ENCODE measurements at places on chromosomes 12 and 14.

DNA sequence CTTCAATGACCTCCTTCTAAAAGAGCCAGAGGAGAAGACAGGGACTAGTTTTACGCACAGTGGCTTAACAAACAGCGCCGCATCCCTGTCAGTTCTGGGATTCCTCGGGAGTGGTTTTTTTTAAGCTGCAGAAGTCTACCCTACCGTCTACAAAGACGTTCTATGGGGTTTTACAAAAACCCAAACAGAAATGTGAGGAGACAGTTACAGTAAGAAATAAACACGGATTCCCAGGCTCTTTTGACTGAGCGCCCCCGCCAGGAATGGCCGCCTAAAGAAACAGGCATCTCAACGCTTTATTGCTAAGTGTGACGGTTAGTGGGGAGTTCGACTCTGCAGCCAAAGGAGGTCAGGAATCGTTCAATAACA lies 484 bp downstream of the ALKBH1 start:
- peak; percentile 60 for DNase-seq

DNA sequence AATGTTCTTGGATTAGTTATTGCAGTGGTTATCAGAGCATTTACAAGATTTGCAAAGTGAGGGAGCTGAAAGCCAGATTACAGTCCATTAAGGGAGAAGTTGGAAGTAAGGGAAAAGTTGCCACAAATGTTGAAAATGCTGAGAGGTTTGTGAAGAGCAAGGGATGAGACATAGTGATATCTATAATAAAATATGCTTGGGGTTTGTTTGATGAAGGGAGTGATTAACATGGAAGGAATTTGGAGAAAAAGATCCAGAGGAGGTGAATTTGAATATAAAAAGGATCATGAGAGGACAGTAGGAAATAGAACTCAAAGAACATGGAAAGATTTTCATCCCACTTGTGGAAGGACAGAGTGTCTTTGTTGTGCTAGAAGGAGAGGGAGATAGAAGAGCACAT lies 19.3 kb upstream of the CCER1 start:
- peak; percentile 31 for DNase-seq

DNA sequence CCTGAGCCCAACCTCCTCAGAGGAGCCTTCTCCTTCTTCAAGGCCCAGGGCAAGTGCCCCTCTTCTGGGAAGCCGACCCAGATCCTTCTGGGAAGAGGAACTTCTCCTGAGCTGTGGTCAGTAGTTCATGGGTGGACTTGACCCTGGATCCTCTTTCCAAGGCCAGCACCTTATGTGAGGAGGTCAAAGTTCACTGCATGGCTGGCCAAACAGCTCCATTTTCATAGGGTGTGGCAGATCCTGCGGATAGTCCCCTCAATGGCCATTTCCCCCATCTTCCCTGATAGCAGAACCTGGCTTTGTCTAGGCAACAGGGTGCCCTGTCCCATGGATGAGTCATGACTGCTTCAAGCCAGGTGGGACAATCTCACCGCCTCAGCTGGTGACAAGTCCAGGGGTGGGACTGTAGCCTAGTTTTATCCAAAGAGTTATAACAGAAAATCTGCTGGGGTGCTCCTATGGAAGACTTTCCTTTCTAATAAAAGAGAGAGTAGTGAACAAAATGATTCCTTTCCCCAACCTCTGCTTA lies 10.4 kb downstream of the ASB2 start:
- no peak for DNase-seq

- no peak for DNase-seq
These were observed 10.9 kb downstream of the PELI2 start for GRCh38 chr14:56129092-56129491.

DNA sequence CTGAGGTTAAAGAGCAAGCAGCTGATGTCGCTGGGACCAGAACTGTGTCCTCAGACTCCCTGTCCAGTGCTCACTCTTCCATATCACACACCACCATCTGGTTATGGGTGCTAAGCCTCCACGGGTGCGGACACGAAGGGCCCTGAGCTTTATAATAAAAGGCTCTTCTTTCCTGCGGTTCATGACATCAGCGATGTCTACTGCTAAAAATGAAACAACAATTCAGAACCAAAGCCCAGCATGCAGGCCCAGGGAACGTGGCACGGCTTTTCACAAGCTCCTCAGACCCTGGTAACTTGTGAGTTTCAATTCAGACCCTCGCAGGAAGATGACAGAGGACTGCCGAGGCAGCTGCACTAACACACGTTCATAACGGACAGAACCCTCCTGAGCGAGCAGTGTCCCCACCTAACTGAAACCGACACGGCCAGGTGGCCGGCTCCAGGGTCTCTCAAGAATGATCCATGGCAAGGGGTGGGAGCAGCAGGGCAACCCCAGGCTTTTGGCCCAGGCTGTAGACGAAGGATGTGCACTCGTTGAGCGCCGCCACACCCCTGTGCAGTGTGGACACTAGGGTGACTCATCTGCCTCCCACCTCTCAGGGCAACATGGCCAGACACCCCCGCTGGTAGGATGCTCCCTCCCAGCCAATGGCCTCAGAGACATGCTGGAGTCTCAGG lies 180.3 kb downstream of the CALM1 start:
- no peak for DNase-seq

DNA sequence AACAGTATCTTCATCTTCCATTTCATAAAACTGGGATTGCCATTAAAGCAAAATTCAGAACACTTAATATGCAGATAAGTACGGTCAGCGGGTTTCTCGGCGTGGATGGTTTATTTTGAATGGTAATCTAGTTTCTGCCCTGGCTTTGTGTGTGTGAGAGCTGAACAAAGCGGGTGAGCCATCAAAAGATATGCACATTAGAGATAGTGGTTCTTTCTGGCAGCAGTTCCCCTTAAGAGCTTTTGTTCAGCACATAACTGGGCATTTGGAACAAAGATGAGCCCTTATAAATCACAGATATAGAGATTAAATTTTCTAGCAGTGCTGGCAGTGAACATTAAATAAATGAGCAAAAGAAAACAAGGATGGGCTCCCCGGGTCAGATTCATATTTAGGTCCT lies 207.5 kb downstream of the CALM1 start:
- peak; percentile 48 for DNase-seq

GRCh38 chr12:111166779-111167540 lies 201.9 kb downstream of the PHETA1 start:
- DNase-seq = peak; percentile 6

DNA sequence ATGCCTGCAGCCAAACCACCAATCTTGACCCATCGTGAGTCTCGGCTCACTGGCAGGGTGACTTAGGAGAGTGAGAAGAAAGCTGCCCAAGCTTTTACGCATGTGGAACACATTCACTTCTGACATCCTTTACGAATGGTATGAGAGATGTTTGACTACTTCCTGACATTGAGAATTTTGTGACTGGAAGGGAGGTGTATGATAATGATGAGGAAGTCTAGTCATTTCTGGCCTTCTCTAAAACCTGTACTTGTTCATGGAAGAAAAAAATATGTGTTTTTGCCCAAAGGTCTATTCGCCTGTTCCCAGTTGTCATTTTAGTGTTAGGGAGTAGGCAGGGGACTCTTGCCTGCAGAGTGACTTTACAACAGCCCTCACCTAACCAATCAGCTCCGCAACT lies 227.2 kb upstream of the ATP2B1 start:
- no peak for DNase-seq

DNA sequence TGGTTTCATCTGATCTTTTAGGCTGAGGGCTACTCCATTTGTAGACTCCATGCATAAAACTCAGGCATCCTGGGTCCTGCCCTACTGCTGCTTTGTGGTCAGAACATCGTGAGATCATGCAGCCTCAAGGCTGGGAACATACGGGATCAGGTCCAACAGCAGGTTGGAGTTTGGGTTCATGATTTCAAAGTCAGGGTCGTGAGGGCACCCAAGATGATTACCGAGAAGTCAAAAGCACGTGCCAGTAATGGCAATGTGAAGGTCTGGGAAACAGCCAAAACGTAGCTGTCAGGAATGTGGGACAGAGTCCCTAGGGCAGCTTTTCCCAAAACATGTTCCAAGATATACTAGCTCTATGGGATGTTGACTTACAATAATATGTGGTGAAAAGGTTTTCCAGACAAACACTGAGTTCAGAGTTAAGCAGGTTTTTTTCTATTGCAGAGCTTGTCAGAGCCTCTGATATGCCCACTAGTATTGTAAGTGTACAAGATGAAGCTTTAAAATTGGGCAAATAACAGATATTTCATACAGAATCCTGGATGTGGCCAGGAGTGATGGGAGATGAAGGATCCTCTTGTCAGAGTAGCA lies 130.3 kb upstream of the DNM1L start:
- peak; percentile 96 for DNase-seq
